GM13977 (cell line): ENCODE measurements at places on chromosomes 4 and X.

GRCh38 chrX:39427906-39428305 is 626.6 kb downstream of the MID1IP1 start:
- DNase-seq = no peak

DNA sequence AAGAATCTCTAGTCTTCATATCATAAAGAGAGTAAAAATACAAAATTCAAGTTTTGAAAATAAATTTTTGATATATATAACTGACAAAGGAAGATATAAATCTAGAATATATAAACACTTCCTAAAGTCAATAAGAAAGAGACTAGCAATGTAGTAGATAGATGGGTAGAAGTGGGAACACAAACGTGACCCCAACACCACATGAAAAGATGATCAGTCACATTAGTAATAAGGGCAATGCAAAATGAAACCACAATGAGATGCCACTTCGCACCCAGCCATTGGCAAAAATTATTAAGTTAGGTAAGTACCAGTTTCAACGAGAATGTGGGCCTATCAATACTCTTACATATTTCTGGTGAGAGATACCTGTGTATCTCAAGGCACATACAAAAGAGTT is 106.5 kb downstream of the EGF start:
- no peak for DNase-seq

GRCh38 chrX:136822337-136823095 is 41.8 kb upstream of the ARHGEF6 start:
- DNase-seq = no peak

DNA sequence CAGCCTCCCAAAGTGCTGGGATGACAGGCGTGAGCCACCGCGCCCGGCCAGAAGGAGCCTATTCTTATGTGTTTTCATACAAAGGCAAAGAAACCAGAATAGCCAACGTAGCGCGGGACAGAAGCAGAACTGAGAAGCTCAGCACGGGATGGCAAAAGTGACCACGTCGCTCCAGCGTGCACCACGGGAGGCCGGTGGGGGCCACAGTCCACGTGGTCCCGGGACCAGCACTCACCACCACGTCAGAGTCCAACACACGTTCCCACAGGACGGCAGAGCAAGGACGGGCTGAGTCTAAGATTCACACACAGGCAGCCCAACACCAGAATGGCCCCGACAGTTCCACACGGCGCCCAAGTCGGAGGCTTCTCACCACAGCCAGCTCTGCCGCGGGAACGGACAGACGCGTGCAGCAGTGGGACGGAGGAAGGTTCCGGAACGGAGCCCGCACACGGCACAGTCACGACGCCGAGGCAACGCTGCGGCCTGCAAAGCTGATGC is 18.8 kb upstream of the GTPBP6 start:
- no peak for DNase-seq

DNA sequence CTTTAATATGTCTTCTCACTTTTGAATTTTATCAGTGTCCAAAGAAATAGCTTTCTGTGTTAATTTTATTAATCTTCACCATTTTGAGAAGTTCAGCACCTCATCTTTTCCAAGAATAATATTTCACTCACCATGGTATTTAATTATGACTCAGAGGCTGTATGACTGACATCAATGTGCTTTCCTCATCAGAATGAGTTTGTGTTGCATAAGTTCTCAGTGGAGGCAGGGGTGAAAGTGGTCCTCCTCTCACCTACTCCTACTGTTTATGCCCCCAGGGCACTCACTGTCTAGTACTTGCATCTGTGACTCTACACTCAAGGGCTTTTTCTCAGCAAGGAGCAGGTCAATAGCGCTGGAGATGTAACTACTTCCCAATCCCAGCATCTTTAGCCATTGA is 905.3 kb upstream of the INTU start:
- no peak for DNase-seq

DNA sequence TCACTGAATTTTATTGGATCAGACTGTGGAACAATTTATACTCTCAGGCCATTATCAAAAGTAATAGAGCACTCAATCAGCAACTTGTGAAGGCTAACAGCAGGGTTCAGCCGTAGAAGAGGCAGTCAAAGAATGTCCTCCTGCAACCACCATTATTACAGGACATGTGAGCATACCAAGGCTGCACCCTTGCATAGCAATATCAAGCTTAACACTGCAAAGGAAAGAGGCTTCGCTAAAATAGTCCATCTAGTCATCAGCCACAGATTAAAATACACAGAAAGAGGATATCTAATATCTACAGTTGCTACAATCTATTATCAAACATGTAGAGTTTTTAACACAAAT is 42.9 kb upstream of the TMPRSS11B start:
- no peak for DNase-seq

- DNase-seq = no peak
Measured at GRCh38 chr4:75154994-75155393, 222.1 kb downstream of the PARM1 start.
